CD4-positive, alpha-beta T cell treated with Interleukin-6 at 100 ng/mL for 8 hours (primary cell): ENCODE measurements at places on chromosomes 1 and 21.

- no peak for DNase-seq
Observed at GRCh38 chr1:9362488-9362887, 69.8 kb downstream of the SPSB1 start.

DNA sequence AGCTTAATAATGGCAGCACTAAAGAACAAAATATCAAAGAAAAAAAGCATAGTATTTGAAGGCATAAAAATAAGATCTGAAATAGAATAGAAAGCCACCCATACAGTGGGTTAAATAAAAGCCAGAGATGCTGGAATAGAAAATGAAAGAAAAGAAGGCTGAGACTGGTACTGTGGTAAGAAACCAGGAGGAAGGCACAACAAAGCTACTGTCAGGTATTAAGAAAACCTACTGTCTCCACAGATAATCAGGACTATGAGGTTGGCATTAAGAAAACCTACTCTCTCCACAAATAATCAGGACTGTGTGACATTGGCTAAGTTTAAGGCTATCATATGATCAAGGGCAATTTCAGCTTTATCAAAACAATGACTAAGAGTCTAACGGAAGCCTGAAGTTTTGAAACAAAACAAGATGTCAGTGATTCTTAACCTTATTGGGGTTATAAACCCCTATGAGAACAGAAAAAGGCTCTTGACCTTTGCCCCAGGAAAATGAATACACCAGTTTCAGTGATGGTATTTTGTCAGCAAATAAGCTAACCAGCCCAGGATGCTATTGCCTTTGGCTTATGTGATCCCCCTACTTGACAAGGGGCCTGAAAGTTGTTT lies 24.4 kb downstream of the MCOLN2 start:
- no peak for DNase-seq

DNA sequence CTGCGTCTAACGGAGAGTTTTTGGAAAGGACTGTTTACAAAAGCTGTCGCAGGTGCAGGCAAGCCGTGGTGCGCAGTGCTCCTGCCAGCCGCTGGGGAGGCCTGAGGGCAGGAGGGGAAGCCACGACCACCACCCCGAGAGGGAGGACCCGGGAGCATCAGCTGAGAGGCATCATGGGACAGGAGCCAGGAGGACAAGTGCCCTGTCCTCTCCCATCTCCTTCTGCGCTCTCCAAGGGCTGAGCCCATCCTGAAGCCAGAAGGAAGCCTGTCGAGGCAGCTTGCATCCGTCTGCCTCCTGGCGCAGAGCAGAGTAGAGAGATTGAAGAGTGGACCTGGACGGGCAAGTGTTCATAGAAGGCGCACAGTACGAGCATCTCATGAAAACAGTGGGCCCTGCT lies 310.9 kb downstream of the KIF26B start:
- no peak for DNase-seq

DNA sequence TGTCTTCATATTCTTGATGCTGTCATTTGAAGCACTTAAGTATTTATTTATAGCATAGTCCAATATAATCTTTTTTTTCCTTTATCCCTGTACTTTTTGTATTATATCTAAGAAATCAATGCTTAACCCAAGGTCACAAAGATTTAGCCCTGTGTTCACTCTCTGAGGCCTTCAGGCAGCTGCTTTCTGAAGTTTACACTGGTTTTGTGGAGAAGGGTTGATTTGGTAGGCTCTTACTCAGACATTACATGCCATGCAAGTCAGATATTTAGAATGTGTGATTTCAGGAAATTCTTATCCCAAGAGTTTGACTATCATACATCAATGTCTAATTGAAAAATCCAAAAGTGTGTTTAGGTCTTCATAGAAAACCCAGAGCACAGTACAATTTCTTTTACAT lies 56.3 kb downstream of the PALMD start:
- no peak for DNase-seq

DNA sequence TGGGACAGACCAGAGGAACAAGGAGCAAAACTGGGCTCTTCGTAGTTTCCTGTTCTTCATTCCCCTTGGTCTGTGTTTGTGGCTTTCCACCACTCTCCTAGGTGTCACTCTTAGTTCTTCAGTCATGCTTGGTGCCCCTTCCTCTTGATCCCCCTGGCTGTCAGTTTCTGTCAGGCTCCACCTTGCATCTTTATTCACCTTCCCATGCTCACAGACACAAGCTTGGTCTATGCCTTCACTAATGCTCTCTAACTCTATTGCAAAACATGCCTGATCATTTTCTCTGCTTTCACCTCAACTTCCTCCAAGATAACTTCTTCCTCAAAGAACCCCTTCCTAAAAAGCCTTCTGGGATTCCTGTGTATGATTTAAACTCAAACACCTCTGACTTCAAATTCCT lies 122.9 kb downstream of the GLUL start:
- no peak for DNase-seq

DNA sequence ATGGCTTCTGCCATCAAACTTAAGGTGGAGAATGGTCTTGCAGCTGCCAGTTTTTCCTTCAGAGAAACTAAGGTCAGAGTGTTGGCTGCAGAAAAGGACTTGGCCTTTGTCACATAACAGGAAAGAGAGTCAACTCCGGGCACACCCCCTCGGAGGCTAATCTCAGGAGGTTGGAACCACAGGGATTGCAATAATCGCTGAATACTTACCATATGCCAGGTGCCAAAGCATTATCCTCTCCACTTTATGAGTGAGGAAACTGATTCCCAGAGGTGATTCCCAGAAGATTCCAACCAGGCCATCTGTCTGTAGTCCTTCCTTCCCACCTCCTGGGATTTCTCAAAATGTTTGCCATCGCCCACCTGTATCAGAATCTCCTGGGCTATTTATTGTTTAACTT lies 54.0 kb downstream of the LACTBL1 start:
- DNase-seq: no peak

DNA sequence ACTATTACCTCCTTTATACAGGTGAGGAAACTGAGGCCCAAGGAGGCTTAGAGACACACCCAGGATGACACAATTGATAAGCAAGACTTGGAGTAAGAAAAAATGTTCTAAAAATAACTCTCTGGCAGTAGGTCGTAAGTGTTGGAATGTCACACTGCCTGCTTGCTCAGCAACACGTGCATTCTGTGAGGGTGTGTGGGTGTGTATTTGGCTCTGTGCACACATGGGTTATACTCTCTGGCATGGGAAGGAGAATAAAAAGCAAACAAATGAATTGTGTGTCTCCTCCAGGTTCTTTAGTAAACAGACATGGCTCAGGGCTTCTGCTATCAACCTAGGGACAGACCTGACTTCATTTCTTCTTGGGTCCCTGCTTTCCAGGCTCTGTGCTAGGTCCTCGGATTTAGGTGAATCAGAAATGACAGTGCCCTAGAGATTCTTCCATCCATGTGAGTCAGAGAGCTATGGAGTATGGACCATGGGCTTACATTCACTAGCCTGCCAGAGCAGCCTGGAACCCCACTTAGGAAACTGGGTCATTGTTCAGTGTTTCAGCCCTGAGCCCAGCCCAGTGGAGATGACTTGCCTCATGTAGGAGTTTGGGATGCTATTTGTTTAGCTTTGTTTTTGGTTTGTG lies 72.4 kb downstream of the ELAVL4 start:
- no peak for DNase-seq

GRCh38 chr1:213017447-213018273 lies 2.0 kb upstream of the ANGEL2 start:
- no peak for DNase-seq

DNA sequence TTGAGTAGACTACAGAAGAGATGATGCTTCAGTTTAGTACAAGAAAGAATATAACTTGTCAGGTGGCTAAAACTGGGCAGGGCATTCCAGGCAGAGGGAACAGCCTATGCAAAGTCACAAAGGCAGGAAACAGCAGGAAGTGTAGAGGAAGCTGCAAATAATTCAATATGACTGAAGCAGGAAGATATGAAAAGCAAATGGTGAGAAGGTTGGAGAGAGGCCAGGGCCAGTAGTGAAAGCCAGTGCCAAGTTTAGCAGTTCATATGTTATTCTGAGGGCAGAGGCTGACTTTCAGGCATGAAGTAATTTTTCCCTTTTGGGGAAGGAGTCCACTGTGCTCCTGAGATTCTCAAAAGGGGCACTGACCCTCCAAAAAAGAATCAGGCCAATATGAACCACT lies 8.0 kb upstream of the YBX1 start:
- no peak for DNase-seq

- no peak for DNase-seq
Observed at GRCh38 chr1:93000751-93001175, 39.5 kb upstream of the DIPK1A start.

GRCh38 chr21:27379354-27379753 lies 412.5 kb upstream of the ADAMTS5 start:
- no peak for DNase-seq

- no peak for DNase-seq
Observed at GRCh38 chr1:91913018-91913417, 27.1 kb upstream of the TGFBR3 start.

GRCh38 chr1:241646201-241646600 lies 5.9 kb upstream of the WDR64 start:
- DNase-seq: no peak

DNA sequence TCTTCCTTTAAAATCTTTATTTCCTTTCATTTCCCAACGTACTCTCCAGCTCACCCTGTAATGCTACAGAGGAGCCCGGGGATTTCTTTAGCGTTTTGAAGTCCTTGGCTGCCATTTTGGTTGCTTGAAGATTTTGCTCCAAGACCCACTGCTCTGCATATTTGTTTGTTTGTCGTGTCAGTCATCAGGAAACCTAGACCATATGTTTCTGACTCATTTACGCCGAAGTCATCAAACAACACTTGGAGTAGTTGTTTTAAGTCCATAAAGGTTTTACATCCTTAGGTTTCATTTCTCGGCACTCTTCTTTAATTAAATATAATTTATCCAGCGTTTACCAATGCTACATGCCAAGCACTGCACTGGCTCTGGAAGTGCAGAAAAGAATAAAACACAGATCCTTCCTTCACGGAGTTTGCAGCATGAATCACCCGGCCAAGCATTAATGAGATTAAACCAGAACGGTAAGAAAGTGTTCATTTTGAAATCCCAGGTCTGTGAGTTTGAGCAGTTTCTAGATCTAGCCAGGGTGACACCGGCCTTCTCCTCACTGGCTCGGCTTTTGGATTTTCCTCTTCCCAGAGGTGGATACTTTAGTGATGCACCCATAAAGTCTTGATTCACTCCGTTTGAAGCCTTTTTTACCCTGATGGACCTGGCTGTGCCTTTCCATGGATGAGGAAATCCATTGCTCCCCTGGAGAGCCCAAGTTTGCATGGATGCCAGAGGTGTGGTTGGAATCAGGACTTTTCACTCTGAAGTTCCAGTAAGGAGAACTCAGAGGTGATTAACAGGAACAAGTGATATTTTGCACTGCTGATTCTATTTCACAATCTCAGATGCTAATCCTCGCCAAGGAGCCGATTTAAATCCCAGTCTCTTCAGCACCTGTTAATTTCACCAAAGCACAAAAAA lies 109.3 kb downstream of the KAZN start:
- DNase-seq: no peak

DNA sequence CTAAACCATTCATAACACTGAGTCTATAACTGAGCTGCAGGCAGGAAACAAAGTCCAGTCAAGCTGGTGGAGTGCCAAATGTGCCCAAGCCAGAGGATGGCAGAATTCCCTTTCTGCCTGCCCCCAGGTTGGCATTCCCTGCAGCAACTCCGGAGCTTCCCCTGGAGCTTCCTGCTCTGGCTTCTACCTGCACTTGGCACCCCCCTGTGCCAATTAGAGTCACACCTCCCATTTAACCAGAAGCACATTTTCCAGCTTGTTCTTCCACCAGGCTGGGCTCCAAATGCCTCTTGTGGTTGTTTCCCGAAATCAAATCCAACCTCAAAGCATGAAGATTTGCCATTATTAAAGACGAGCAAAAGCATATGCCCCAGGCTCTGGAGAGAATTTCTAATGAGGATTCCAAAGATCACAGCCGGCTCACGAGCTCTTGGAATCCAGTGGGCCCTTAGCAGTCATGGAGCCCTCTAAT lies 294.5 kb downstream of the RRAGC start:
- DNase-seq: no peak

DNA sequence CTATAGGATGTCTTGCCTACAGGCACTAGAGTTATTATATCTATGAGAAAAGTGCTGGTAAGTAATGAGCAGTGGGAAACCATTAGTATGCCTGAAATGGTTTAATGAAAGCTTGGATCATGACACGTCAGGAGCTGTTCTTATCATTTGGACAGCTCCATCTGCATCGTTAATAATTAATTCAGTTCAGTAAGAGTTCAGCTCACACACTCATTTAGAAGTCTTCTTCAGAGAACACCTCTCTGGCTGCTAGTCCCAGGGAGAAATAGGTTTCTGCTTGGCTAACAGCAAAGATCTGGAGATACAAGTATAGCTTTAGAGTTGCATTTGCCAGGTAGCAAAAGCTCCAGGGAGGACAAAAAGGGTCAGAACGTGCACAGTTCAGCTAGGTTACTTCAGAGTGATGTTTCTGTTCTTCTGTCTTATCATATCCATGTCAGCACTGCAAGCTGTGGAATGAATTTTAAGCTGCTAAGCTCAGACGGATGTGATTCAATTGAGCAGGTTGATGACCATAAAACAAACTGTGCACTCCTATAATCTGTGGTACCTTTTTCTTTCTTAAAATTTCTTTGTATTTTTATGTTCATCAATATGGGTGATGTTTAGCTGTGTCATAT lies 173.6 kb downstream of the ADGRL2 start:
- DNase-seq: no peak

DNA sequence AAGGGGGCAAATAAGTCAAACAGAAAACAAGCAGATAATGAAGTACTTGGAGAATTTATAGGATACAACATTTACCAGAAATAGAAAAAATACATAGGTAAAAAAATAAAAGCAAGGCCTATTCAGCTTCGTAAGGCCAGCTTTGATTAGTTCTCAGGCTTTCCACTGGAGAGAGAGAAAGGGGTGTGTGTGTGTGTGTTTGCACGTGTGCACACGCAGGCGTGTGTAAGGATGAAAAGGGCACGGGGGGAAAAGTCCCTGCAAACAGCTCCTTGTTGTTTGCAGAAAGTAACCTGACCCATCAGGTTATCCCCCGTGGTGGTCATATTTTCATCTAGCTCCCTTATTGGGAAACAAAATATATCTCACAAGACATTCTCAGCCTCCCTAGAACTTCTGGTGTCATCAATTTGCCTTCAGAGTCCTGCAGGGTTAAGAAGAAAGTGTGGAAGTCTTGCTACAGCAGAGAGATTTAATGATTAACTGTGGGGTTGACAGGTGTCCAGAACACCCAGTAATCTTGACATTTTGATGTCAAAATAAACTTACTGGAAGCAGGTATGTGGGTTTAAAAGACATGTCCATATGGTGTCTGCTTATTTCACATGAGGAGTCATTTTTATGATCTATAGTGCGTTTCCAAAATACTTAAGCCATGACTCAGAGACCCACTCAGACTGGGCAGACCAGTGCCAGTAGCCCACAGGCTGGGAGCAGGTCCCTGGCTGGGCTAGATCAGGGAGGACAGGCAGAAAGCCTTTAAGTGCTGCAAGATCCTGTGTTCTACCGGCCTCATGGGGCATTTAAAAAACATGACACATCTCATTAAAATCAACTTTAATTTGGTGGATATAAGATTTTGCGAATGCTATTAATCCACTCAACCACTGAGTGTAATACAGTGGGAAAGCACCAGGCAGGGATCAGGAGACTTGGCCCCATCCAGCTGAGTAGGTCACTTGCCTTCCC lies 487.6 kb upstream of the CAMK1G start:
- DNase-seq: no peak

GRCh38 chr1:206679738-206680211 lies 4.9 kb upstream of the MAPKAPK2 start:
- no peak for DNase-seq
